NCI-H524 (cell line): ENCODE measurements at places on chromosomes 5 and 9.

- no peak for DNase-seq
Measured at GRCh38 chr5:131854134-131854533, 57.3 kb upstream of the FNIP1 start.

GRCh38 chr5:145858959-145859358, 13.9 kb downstream of the GRXCR2 start:
- no peak for DNase-seq

GRCh38 chr9:89940625-89941024, 335.8 kb downstream of the GADD45G start:
- DNase-seq: no peak

DNA sequence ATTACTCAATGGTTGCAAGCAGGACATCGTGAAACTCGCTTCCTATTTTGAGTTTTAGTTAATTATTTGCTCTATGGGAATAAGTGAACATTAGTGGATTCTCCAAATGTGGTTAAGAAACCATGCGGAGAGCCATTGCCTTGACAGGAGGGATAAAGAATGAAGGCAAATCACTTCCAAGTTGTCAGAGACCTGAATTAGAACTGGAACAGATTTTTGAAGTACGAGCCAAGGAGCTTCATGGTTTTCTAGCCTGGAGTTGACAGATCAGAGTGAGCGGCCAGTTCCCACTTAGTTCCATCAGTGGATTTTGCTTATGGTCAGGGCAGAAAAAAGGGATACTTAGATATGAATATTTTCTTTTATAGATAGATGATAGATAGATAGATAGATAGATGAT, 171.4 kb upstream of the CDH10 start:
- no peak for DNase-seq

GRCh38 chr9:2271426-2271825, 256.3 kb downstream of the SMARCA2 start:
- no peak for DNase-seq

DNA sequence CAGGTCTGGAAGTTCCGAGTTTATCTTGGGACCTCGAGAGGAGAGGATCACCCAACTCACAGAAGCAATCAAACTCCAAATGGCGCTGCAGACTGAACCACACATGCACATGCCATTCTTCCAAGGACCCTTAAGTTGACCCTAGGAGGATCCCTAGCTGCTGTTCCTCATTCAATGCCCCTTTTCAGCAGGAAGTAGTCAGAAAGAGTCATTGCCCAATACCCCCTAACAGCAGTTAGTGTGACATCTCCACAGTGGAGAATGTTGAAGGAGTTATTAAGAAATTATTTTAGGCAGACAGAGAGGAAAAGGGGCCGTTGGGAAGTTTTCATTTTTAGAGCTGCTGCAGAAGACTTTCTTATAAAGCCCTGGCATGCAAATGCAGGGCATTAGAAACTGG, 229.9 kb upstream of the DAB2 start:
- no peak for DNase-seq
